ENCODE measurements at places on chromosomes 1 and 21.

- no peak for DNase-seq
These were observed 27.9 kb downstream of the CACNA1S start for GRCh38 chr1:201084295-201084694.

GRCh38 chr1:233615571-233615970, 1.7 kb downstream of the KCNK1 start:
- no peak for DNase-seq

DNA sequence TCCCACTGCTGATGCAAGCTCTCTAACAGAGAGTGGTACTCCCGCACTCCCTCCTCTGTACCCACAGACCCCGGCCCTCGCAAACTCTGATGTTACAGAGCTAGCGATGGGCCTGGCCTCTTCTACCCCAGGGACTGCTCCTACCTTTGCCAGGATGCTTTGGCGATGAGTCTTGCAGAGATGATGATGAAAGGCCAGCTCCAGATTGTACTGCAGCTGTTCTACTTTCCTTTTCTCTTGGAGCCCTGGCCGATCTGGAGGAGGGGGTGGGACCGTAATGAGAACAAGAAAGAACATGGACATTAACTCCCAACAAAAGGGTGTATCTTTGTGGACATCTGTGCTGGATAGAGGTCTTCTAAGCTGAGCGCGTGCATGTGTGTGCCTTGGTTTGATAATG, 6.0 kb upstream of the LINGO4 start:
- DNase-seq, result no peak

DNA sequence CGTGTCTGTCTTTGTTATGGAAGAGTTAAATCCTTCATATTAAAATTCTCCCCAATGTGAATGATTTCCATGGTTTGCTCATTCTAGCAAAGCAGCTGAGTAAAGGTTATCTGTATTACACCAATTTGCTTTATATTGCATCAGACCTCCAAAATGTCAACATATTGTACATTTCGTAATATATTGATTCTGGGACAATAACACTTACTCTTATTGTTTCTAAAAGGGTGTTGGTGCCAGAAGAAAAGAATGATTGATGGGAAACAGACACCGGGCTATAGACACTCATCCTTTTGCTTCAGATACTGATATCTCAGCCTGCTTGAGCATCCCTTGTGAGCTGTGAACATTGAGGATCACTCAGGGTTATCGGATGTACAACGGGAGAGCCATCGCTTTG, 7.0 kb downstream of the NTNG1 start:
- no peak for DNase-seq

DNA sequence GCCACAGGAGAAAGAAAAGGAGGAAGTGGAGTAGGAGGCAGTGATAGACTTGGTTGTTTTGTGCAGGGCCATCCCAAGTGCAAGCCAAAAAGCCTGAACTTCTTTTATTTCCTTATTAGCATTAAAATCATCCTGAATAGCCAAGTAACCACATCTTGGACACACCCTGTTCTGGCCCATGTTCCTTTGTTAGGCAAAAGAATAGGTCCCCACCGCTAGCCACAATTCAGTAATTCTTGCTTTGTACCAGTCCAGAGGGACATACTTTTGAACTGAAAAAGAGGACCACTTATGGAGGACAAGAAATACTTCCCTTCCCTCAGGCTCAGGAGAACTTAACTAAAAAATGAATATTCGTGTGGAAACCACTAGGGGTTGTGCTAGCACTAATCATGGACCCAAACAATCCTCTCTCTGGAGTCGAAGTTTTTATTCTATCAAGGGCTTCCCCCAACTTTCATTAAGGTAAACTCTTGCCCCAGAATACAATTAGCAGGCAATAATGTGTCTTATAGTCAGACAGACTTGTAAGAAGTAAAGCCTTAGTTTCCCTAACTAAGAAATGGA, 19.4 kb downstream of the TNFSF4 start:
- no peak for DNase-seq

DNA sequence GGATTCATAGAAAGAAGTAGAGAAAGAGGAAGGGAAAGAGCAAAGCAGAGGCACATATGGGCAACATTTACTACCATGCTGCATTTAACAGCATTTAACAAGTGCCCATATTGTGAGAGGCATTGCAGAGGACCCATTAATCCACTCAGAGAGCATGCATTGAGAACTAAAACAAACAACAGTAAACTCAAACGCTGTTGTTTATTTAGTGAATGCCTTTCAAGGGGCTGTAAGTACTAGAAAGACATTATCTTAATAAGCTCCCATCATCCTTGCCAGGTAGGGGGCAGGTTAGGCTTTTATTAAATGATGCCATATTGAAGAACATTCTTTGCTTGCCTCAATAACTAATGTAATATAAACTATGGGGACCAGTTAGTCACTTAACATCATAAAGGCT, 254.3 kb upstream of the DAB1 start:
- DNase-seq, result no peak

- no peak for DNase-seq
These were observed 29.3 kb downstream of the NTMT2 start for GRCh38 chr1:170175041-170175440.

GRCh38 chr1:119893238-119893791, 3.0 kb downstream of the ADAM30 start:
- no peak for DNase-seq

GRCh38 chr1:19028110-19028509, 71.6 kb upstream of the IFFO2 start:
- no peak for DNase-seq

GRCh38 chr1:151187205-151187604, 2.8 kb downstream of the VPS72 start:
- DNase-seq, result no peak

- no peak for DNase-seq
These were observed 2.1 kb downstream of the OTUD3 start for GRCh38 chr1:19884312-19884711.

GRCh38 chr1:78254517-78254916, 208.8 kb downstream of the GIPC2 start:
- DNase-seq, result no peak

DNA sequence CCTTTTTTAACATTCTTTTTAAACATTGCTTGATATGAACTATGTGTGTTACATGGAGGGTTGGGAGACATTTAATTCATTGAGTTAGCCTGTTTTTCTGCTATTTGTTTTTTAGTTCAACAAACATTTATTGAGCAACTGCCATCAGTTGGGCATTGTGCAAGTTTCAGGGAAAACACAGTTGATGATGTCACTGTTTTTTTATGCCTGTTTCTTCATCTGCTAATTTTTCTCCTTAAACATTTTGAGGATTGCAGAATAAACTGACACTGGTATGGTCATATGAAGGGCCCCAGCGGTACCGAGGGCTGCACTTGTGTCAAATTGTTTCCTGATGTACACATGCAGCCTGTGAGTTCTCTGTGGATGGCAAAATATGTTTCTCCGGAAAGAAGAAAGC, 253.0 kb downstream of the FGGY start:
- no peak for DNase-seq

GRCh38 chr1:194081444-194081843, 895.0 kb upstream of the B3GALT2 start:
- DNase-seq, result no peak

DNA sequence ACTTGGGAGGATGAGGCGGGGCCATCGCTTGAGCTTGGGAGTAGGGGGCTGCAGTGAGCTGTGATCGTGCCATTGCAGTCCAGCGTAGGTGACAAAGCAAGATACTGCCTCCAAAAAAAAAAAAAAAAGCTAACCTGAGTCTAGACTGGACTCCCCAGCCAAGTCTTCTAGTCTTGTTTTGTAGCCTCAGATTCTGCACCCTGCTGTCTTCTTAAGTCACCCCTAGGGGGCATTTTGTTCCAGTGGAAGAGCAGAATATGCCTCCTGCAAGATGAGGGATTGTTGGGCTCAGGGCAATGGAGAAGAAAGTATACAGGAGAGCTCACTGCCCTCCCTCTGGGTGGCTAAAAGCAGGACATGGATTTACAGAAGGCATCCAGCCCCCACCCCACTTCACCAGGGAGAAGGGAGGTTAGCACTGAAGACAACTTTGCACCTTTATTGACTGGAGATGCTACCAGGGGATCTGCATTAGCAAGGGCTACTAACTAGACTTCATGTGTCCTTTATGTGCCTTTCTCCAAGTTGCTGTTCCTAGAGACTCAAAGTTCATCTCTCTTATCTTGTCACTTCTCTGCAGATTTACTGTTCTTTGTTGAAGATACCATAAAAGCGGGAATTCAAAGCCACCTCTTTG, 15.3 kb upstream of the RNF187 start:
- DNase-seq, result no peak

- DNase-seq, result no peak
These were observed 4.6 kb upstream of the ENAH start for GRCh38 chr1:225657462-225657989.

- DNase-seq, result no peak
These were observed 46.8 kb upstream of the LAPTM5 start for GRCh38 chr1:30804352-30804751.

DNA sequence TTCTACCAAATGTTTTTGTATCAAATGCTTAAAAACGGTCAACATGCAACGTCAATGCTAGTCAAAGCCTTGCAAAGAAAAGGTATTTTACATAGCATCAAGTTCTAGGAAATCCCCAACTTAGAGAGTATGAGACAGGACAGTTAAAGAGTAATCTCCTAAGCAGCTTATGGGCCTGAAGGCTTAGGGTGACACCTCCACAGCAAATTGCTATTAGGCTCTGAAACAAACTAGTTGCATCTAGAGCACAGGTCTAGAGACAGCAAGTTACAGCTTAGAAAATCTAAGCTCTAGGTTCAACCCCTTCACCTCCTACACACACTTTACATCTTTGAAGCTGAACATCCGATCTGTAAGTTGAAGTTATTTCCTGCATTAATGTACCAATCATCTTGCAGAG, 13.7 kb downstream of the PABPC4 start:
- no peak for DNase-seq

- DNase-seq, result no peak
These were observed 113.1 kb downstream of the ITSN1 start for GRCh38 chr21:33755354-33755753.

- DNase-seq, result no peak
These were observed 248.2 kb downstream of the MATN1 start for GRCh38 chr1:30475201-30475600.

DNA sequence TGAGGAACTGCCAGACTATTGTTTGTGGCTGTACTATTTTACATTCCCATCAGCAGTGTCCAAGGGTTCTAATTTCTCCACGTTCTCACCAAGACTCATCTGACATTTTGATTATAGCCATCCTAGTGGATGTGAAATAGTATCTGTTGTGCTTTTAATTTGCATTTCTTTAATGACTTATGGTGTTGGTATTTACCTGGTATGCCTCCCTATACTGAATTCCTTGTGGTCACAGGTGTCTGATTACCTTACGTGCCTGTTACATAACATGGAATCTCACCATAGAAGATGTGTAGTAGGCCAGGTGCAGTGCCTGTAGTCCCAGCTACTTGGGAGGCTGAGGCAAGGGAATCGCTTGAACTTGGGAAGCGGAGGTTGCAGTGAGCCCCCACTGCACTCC, 13.5 kb downstream of the ZYG11A start:
- DNase-seq, result no peak

DNA sequence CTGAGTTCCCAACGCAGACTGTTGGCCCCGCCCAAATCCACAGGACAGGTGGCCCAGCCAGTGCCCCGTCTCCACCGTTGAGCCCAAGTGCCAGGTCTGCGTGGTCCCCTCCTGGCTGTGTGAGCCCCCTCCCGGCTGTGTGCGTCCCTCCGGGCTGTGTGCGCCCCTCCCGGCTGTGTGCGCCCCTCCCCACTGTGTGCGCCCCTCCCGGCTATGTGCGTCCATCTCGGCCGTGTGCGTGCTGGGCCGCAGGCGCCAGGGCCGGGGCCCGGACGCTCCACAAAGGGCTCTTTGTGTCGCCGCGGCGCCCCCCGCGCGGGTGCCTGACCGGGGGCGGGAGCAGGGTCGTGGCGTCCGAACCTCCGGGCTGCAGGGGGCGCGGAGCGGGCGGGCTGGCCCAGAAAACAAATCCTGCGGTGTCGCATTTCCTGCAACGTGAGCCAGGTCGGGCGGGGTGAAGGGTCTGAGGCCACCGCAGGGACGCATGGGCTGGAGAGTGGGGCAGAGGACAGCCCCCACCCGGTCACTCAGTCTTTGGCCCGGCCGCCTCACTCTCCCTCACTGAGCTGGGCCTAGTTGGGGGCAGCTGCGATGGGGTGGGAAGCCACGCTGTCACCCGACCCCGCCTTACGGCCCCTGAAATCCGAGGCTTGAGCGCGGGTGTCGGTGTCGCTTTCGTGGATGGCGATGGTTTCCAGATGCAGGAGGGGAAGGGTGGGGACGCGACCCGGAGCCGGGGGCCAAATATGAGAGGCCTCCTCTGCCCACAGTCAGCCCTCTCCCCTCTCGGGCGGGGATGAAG, 18.8 kb downstream of the TNFRSF25 start:
- DNase-seq, result no peak

GRCh38 chr1:117779364-117779763, 150.1 kb downstream of the GDAP2 start:
- DNase-seq, result no peak

DNA sequence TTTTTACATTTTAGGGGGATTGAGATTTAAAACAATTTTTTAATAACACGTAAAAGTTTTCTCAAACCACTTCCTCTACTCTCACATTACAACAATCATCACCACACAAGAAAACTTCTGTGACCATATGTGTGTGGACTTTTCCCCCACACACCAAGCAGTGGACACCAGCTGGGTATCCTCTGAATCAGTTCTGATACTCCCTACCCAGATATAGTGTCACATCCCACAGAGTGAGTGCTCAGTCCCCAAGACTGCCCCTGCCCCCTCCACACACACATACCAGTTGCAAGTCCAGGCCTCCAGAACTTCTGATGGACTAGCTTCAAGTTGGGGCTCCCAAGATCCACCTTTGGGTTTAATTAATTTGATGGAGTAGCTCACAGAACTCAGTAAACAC, 53.3 kb upstream of the QSOX1 start:
- DNase-seq, result no peak

DNA sequence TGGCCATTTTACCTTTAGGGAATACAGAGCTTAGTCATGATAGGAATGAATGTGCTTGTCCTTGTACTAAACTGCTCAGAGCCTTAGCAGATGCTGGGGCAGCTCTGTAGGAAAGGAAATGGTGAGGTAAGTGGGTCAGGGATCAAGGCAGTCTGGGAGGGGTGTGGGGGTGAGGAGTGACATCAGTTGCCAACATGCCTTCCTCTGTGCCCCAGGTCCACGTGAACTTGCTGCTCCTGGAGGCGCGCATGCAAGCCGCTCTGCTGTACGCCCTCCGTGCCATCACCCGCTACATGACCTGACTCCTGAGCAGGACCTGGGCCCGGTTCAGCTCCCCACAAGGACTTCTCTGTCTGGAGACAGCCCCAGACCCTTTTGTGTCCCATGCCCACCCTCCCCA, 21.2 kb downstream of the SESN2 start:
- no peak for DNase-seq

GRCh38 chr1:76668046-76668445, 199.2 kb upstream of the ST6GALNAC5 start:
- no peak for DNase-seq

DNA sequence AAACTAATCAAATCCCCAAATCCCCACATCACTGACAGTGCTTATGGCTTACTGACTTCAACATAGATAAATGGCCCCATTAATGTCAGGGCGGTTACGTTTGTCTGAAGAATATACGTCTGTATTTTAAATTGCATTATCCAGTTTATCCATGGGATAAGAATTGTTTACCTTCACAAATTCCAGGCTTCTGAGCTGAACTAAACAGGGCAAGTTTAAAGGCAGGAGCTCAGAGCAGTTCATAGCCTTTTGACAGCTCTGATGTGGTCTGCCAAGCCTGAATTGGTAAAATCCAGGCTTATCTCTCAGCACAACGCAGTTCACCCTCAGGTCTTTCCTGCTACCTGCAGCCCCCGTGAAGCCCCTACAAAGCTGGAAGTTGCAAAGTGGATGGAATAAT, 79.5 kb upstream of the GREM2 start:
- no peak for DNase-seq
